ENCODE measurements at places on chromosomes 2 and 18.

DNA sequence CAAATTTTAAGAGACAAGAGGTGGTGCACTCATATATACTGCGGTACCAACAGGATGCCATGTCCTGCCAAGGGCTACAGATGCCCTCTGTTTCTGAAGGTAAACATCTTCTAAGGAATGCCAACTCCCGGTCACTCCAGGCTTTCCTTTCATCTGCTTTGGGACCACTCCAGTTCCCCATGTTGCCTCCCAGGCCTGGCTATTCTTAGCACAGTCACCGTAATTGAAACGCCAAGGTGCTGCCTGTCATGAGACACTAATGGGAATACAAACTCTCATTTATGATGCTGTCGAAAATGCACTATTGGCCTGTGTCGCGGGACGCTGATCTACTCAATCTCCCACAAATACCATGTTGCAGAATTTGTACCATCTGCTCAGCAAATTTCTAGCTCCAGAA is 79.6 kb downstream of the KLF7 start:
- DNase-seq = no peak

DNA sequence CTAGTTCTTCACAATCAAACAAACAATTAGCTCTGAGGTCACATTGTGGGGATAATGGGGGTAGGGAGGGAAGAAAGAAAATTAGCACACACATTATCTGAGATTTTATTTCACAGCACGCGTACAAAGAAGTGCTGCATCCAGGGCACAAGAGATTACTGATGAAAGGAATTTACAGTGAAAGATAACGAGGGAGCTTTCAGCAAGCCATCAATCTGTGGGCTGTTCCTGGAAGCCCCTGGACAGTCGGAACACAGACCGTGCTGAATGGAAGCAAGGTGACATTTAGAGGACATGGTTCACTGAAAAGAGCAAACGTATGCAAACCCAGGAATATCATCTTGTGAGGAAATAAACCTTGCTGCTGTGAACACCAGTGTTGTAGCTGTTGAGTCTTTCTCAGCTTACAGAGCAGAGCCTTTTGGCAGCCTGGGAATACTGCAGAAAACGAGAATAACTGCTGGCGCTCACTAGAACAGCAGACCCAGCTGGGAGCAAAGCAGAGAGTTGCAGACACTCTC is 63.2 kb downstream of the SCG2 start:
- DNase-seq = no peak

GRCh38 chr2:36753706-36754221 is 57.3 kb downstream of the VIT start:
- DNase-seq = no peak

DNA sequence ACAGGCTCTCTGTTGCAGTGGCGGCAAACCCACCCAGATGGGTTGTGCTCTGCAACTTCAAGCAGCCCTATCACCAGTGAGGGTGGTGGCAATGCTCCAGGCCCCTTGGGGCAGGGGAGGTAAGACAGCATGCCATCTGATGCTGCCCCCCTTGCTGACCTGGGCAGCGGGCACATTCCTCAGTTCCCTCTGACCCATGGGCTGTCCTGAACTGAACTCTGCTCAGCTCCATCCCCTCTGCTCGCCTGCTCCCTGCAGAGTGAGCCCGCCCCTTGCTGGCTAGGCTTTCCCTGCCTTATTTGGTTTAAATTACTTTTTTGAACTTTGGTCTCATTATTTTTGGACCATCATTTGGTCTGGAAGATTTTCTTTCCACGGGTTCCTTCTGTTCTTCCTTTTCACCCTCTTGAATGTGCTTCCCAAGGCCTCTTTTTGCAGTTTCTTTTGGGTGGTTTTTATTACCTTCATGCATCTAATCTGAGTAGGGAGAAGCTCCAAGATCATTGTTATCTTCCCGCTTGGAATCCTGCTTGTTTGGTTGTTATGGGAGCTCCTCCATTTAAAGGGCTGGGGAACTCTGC is 565.4 kb downstream of the TNS1 start:
- peak; percentile 73 for DNase-seq

DNA sequence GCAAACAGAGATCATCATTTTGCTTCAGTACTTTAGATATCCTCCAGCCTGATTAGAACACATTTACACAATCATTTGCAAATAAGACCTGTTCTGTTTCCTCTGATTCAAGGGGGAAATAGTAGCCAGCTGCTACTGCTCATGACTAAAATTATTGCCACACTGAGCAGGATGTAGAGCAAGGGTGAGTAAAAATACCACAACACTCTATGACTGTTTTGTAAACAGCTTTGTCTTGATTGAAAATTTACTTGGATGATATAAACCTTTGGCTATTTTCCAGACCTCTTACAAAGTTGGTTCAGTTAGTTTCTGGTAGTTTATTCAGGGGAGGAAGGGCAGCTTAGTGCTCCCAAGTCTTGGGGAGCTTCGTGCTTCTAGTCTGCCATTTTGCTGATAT is 286.4 kb upstream of the CNTNAP5 start:
- DNase-seq = no peak

Measured in ovary (tissue), 10 donors.